ENCODE measurements at places on chromosomes 3 and 15. TPM values are rescaled to one million over a fixed set of nuclear protein-coding genes. Genes with fewer than 3 reads are reported as not detected.

SLC51B gene
- total RNA-seq, result 0.64 TPM

DNA sequence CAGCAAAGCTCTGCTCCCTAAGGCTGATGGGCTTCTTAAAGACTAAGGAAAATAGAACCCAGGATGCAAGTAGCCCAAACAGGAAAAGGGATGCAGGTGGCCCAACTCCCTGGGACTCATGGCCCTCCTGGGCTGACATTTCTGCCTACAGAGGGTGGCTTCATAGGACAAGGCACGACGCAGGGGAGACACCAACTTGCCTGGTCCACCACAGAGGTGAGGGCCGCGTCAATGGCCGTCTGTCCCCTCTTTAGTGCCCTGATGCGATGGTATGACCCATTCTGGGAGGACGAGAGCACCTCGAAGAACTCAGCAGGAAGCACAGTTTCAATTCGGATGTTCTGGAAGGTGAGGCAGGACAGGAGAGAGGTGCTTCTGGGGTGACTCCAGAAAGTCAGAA lies 44.0 kb downstream of the NUP210 start:
- DNase-seq, result no peak

DNA sequence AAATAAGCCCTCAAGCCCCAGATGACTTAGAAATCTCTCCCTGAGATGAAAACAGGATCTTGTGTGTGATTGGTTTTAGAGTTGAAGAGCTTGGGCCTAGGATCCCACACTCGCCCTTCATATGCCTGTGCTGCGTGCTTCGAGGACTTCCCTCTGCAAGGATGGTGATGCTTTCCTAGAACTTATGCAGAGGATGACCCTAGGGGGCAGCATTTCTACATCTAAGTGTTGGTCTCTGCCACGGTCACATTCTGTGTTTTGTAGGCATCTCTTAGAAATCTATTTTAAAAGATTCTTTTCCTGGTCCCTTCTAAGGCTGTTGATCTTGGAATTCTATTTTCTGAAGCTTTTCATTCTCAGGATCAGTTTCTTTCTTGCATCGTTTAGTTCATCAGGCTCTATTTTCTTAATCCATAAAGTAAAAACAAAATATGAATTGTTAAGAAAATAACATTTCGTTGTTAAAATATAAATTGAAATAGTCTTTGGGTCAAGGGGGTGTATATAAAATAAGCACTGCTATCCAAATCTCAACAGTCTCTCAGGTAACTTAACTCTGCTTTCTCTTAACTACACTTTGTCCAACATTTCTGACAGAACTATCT lies 45.7 kb downstream of the WDR76 start:
- peak; percentile 83 for DNase-seq

GRCh38 chr3:120659285-120659684 lies 22.8 kb downstream of the HGD start:
- DNase-seq, result no peak

GRCh38 chr15:61175024-61175423 lies 54.1 kb downstream of the RORA start:
- no peak for DNase-seq

Measured in HT-29 (cell line).